ENCODE measurements at places on chromosomes 7 and 10. TPM values are rescaled to one million over a fixed set of nuclear protein-coding genes. Genes with fewer than 3 reads are reported as not detected.

The TLX1 gene
- 0.57 TPM for polyA plus RNA-seq

The ENO4 gene
- 1.1 TPM for polyA plus RNA-seq

The NEUROD6 gene
- polyA plus RNA-seq = 1.6 TPM

The IGFBP1 gene
- polyA plus RNA-seq = 0.12 TPM

The MSS51 gene
- polyA plus RNA-seq = 3.6 TPM

The SLC26A3 gene
- 176 TPM for polyA plus RNA-seq

The IFIT1 gene
- 7.9 TPM for polyA plus RNA-seq

- H3K4me1 ChIP-seq = no peaks in the 10 kb centered on the region
- no peaks in the 10 kb centered on the region for H3K27me3 ChIP-seq
- DNase-seq = no peak
- no peak overlapping the region for H3K4me3 ChIP-seq
- no peak overlapping the region for H3K27ac ChIP-seq
Observed at GRCh38 chr10:20274571-20274970, 458.3 kb downstream of the PLXDC2 start.

GRCh38 chr7:111003883-111004282, 87.0 kb upstream of the LRRN3 start:
- H3K4me3 ChIP-seq = no peak overlapping the region
- H3K4me1 ChIP-seq = peaks cover 5% of the 10 kb centered on the region
- H3K27ac ChIP-seq = no peak overlapping the region
- H3K27me3 ChIP-seq = no peaks in the 10 kb centered on the region

- peaks cover 2% of the 10 kb centered on the region for H3K27me3 ChIP-seq
- H3K4me3 ChIP-seq = no peak overlapping the region
- H3K27ac ChIP-seq = no peak overlapping the region
Observed at GRCh38 chr10:12847361-12847975, 154.0 kb downstream of the CCDC3 start.

GRCh38 chr7:75642810-75643486, 95.8 kb downstream of the HIP1 start:
- H3K4me3 ChIP-seq = no peak overlapping the region
- H3K27ac ChIP-seq = no peak overlapping the region
- peaks cover 13% of the 10 kb centered on the region for H3K27me3 ChIP-seq
- no peaks in the 10 kb centered on the region for H3K4me1 ChIP-seq
- H3K36me3 ChIP-seq = no peaks in the 10 kb centered on the region

DNA sequence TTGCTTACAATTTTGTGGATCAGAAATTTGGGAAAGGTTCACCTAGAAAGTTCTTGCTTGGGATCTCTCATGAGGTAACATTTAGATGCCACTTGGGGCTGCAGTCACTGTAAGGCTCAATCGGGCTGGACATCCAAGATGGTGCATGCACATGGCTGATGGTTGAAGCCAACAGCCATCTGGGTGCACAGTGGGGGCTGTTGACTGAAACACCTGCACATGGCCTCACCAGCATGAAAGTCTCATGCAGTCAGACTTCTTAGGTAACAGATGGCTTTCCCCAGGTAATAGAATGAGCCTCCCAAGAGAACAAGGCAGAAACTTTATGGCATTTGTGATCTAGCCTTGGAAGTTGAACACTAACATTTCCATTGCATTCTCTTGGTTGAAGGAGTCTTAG, 740.7 kb upstream of the AUTS2 start:
- no peak for DNase-seq
- H3K36me3 ChIP-seq = no peaks in the 10 kb centered on the region
- no peak overlapping the region for H3K4me3 ChIP-seq

- H3K27ac ChIP-seq = no peak overlapping the region
- no peak for DNase-seq
- H3K36me3 ChIP-seq = peaks cover 38% of the 10 kb centered on the region
- H3K4me3 ChIP-seq = no peak overlapping the region
Observed at GRCh38 chr10:124642088-124642710, 102.0 kb downstream of the FAM53B start.

GRCh38 chr7:473211-473734, 46.4 kb downstream of the PDGFA start:
- H3K4me1 ChIP-seq = peaks cover 15% of the 10 kb centered on the region
- no peak for DNase-seq
- H3K27ac ChIP-seq = no peak overlapping the region
- no peak overlapping the region for H3K4me3 ChIP-seq
- H3K36me3 ChIP-seq = no peaks in the 10 kb centered on the region

DNA sequence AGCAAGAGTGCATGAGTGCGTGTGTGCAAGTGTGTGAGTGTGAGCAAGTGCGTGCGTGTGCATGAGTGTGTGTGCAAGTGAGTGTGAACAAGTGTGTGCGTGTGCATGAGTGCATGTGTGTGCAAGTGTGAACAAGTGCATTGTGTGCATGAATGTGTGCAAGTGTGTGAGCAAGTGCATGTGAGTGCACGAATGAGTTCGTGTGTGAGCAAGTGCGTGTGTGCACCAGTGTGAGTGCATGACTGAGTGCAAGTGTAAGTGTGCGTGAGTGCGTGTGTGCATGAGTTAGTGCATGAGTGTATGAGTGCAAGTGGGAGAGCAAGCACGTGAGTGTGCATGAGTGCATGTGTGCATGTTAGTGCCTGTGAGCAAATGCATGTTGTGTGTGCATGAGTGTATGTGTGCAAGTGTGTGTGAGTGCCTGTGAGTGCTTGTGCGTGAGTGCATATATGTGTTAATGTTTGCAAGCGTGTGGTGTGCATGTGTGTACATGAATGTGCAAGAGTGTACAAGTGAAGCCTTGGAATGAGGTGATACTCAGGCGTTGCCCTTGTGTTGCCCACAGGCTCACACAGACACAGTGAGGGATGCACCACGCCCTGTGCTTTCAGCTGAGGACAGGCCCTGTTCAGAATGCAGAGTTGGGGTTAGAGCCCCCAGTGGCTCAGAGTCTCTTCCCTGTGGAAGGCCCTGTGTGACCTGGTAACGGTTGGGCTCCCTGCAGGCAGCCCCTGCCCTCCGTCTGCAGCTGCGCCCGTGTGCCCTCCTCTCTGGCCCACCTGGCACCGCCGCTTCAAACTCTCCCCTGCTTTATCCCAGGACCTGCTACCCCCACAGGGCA, 97.1 kb downstream of the NKX6-2 start:
- peaks cover 13% of the 10 kb centered on the region for H3K36me3 ChIP-seq
- H3K4me3 ChIP-seq = no peak overlapping the region
- DNase-seq = no peak
- no peak overlapping the region for H3K27ac ChIP-seq
- H3K27me3 ChIP-seq = no peaks in the 10 kb centered on the region

- no peaks in the 10 kb centered on the region for H3K27me3 ChIP-seq
- no peak overlapping the region for H3K27ac ChIP-seq
- no peak for DNase-seq
- H3K4me1 ChIP-seq = no peaks in the 10 kb centered on the region
- H3K36me3 ChIP-seq = no peaks in the 10 kb centered on the region
Observed at GRCh38 chr10:115029452-115030375, 63.5 kb upstream of the ATRNL1 start.

DNA sequence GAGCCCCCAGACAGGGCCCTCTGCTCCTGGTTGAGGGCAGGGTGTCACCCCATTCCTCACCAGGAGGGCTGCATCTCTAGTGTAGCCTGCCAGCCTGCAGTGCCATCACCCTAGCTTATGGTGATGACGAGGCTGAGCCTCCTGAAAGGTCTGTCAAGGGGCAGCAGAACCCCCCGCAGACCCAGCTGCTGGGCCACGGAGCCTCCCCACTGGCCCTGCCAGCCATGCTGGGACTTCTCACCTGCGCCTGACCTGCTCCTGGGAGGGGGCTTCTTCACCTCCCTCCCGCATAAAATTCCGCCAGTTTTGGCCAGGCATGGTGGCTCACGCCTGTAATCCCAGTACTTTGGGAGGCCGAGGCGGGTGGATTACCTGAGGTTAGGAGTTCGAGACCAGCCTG, 40.4 kb upstream of the RASGEF1A start:
- no peaks in the 10 kb centered on the region for H3K36me3 ChIP-seq
- DNase-seq = no peak
- no peak overlapping the region for H3K4me3 ChIP-seq

GRCh38 chr7:6438427-6438826, 9.3 kb downstream of the DAGLB start:
- no peak for DNase-seq
- no peak overlapping the region for H3K27ac ChIP-seq
- no peaks in the 10 kb centered on the region for H3K4me1 ChIP-seq
- H3K36me3 ChIP-seq = peaks cover 27% of the 10 kb centered on the region
- H3K4me3 ChIP-seq = no peak overlapping the region

DNA sequence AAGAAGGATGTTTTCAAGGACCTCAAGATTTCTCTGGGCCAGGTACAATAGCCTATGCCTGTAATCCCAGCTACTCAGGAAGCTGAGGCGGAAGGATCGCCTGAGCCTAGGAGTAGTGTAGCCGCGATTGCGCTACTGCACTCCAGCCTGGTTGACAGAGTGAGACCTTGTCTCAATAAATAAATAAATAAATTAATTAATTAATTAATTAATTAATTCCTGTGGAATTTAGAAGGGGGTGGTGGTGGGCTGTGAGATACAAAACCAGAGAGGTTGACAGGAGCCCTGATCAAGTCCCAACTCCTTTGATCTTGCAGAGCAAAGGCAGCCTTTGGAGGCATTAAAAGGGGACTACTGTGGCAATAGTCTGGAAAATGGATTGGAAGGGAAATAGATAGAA, 39.3 kb upstream of the NRF1 start:
- no peaks in the 10 kb centered on the region for H3K36me3 ChIP-seq
- no peaks in the 10 kb centered on the region for H3K27me3 ChIP-seq
- no peak overlapping the region for H3K27ac ChIP-seq
- DNase-seq = no peak
- no peak overlapping the region for H3K4me3 ChIP-seq

- DNase-seq = peak; percentile 48
- no peak overlapping the region for H3K27ac ChIP-seq
- no peaks in the 10 kb centered on the region for H3K4me1 ChIP-seq
- no peaks in the 10 kb centered on the region for H3K27me3 ChIP-seq
Observed at GRCh38 chr10:100101192-100102076, 19.8 kb upstream of the CPN1 start.

- H3K36me3 ChIP-seq = no peaks in the 10 kb centered on the region
- H3K4me3 ChIP-seq = no peak overlapping the region
- peaks cover 70% of the 10 kb centered on the region for H3K4me1 ChIP-seq
Observed at GRCh38 chr10:132450825-132451505, 54.0 kb downstream of the PWWP2B start.

DNA sequence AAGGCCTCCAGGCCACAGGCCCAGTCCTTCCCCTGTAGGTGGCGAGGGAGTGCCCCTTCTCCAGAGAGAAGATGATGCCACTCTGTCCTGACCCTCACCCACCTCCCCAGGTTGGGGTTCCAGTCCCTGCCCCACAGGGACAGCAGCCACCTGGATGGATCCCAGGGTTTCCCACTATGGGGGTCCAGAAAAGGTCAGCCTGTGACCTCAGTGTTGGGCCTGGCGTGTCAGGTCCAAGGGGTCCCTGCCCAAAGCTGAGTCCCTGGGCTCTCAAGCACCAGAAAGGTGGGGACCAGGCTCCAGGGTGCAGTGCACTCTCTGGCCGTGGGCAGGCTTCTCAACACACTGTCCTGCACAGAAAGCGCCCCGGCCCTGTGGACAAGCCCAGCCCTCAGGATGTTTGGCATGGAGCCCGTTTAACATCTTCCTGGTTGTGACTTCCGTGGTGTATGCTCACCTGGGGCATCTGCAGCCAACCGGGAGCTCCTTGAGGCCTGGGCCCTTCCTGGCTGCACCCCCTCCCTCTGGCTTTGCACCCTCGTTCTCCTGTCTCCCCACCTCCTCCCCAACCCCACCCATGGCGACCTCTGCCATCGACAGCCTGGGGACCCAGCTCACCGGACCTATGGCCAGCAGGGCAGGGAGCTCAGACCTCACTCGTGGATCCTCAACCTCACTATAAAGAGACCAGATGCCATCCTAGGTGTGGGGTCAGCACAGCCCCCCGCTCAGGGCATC, 58.3 kb upstream of the PPP2R2D start:
- no peaks in the 10 kb centered on the region for H3K4me1 ChIP-seq
- no peaks in the 10 kb centered on the region for H3K36me3 ChIP-seq
- H3K4me3 ChIP-seq = no peak overlapping the region
- no peaks in the 10 kb centered on the region for H3K27me3 ChIP-seq

DNA sequence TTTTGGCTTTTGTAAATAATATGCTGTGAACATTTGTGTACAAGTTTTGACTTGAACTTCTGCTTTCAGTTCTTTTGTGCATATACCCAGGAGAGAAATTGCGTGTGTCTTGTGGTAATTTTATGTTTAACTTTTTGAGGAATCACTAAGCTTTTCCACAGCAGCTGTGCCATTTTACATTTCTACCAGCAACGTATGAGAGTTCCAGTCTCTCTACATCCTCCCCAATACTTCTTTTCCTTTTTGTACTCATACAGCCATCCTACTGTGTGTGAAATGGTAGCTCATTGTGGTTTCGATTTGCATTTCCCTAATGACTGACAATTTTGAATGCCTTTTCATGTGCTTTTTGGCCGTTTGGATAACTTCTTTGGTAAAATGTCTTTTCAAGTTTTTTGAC, 66.3 kb upstream of the INHBA start:
- DNase-seq = no peak
- H3K36me3 ChIP-seq = no peaks in the 10 kb centered on the region
- H3K27me3 ChIP-seq = no peaks in the 10 kb centered on the region
- H3K4me1 ChIP-seq = no peaks in the 10 kb centered on the region

DNA sequence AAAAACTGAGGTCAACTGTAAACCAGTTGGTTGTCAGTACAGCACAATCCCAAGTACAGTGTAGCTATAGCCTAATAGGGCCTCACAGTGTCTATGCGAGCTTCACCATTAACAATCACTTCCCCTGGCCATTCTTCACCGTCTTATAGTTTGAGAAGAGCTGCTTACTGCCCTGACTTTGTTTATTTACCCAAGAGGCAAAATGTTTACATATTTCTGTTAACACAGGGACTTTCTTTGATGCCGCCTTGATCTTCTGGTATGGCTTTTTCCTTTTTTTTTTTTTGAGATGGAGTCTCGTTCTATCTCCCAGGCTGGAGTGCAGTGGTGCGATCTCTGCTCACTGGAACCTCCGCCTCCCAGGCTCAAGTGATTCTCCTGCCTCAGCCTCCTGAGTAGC, 3.3 kb downstream of the MYOF start:
- no peaks in the 10 kb centered on the region for H3K36me3 ChIP-seq
- no peak overlapping the region for H3K4me3 ChIP-seq
- peaks cover 13% of the 10 kb centered on the region for H3K4me1 ChIP-seq
- H3K27ac ChIP-seq = no peak overlapping the region

GRCh38 chr10:52314822-52315552, 906 bp downstream of the DKK1 start:
- no peaks in the 10 kb centered on the region for H3K36me3 ChIP-seq
- peaks cover 39% of the 10 kb centered on the region for H3K27me3 ChIP-seq
- no peak overlapping the region for H3K27ac ChIP-seq
- H3K4me1 ChIP-seq = peaks cover 16% of the 10 kb centered on the region
- H3K4me3 ChIP-seq = peak overlapping the region; percentile 52

DNA sequence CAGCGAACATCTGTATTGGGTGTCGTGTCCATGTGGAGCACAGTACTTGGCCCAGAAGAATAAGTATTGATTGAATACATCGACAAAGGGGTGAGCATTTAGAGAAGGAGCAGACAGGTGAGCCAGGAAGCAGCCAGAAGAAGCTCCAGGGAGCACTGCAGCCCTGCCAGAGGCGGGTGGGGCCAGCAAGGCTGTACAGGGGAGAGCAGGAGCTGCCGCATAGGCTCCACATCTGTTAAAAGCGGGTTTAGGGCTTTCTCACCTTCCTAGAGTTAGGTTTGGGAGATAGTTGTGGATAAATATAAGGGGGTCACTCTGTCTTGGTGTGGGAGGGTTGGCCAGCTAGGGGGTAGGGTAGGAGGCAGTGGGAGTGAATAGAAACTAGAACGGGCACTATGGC, 1.3 kb upstream of the CPA1 start:
- DNase-seq = no peak
- no peaks in the 10 kb centered on the region for H3K27me3 ChIP-seq
- no peaks in the 10 kb centered on the region for H3K36me3 ChIP-seq
